ENCODE measurements at places on chromosomes 1 and 21. TPM values are rescaled to one million over a fixed set of nuclear protein-coding genes. Genes with fewer than 3 reads are reported as not detected.
A peak's percentile ranks its signal among the peaks of the same experiment; 100 is the strongest.

- peak; percentile 51 for DNase-seq
Observed at GRCh38 chr1:9890224-9890731, 19.8 kb downstream of the CTNNBIP1 start.

GRCh38 chr1:233885196-233885920 lies 19.1 kb upstream of the SLC35F3 start:
- DNase-seq, result no peak

The GBP7 gene
- total RNA-seq, result not detected

DNA sequence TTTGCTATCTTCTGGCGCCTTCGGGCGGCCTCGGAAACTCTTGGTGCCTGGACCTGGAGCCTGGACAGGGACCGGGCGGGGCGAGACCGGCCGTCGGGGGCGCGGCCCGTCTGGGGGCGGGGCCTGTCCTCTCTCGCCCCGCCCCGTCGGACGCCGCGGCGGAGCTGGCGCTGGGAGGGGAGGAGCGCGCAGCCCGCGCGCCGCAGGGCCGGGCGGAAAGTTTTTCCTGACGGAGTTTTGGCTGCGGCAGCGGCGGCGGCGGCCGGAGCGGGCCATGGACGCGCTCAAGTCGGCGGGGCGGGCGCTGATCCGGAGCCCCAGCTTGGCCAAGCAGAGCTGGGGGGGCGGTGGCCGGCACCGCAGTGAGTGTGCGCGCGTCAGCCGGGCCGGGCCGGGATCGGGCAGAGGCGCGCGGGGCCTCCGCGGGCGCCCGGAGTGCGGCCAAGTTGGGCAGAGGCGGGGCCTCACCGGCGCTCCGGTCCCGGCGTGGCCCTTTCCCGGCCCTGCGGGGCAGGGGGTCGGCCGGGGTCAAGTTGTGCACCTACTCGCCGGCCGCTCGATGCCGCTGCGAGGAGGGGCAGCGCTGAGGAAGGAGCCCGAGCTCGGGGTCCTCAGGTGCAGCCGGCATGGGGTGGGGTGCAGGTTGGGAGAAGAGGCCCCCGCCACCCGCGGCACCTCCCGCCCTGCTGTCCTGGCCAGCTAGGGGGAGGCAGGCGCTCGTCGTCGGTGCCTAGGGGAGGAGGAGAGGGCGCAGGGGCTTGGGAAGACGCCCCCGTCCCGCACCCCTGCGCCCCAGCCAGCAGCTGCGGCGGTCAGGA lies at the start of gene LDLRAP1:
Gene LDLRAP1, plus strand, starts transcription at position 182 of the 818 bp plus-strand sequence. Its CDS starts 93 bp downstream, at position 275.
- DNase-seq, result peak; percentile 66

DNA sequence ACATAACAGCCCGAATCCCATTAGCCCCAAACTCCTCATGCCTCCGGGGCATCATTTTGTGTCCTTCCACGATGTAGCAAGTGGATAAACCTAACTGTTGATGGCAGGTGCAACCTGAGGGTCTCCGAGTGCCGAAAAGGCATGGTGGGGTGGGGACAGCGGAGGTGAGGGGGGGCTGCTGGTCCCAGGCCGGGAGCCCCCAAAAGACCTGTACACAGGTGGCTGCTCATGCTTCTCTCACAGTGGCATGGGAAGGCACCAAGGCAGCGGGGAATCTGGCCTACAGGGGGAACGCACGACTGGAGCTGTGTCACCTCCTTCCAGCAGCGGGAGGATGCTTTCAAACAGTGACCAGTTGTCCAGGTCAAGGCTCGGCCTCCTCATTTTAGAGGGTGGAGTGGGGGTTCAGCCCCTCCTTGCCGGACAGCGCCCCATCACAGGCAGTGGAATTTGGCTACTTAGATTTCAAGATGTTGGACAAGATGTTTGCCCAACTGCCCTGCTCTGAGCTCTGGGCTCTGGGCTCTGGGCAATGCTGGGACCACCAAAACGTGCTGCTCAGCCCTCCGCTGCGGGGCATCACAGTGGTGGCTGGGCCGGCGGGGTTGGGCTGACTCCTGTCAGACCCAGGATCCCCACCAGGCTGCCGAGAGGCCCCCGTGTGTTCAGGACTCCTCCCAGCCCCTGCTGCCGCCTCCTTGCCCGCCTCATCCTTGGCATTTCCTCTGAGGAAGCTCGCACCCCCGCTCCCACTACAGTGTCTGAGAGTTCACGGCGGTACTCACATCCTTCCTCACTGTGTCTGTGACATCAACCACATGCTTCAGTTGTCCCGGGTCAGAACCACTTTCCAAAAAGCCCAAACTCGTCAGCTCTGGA lies 7.6 kb downstream of the DNMT3L start:
- no peak for DNase-seq

All from Caki2 (cell line).